IMR-90 (cell line): ENCODE measurements at places on chromosomes 13 and 19. TPM values are rescaled to one million over a fixed set of nuclear protein-coding genes. Genes with fewer than 3 reads are reported as not detected.

DNA sequence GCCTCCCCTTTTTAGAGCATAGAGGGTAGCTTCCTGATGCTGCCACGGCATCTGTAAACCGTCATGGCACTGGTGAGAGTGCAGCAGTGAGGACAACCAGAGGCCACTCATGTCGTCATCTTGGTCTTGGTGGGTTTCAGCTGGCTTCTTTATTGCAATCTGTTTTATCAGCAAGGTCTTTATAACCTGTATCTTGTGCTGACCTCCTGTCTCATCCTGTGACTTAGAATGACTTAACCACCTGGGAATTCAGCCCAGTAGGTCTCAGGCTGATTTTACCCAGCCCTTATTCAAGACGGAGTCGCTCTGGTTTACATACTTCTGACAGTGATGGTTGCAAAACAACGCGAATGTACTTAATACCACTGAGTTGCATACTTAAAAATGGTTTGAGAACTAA, 14.4 kb upstream of the FBN3 start:
- peak; percentile 58 for DNase-seq

DNA sequence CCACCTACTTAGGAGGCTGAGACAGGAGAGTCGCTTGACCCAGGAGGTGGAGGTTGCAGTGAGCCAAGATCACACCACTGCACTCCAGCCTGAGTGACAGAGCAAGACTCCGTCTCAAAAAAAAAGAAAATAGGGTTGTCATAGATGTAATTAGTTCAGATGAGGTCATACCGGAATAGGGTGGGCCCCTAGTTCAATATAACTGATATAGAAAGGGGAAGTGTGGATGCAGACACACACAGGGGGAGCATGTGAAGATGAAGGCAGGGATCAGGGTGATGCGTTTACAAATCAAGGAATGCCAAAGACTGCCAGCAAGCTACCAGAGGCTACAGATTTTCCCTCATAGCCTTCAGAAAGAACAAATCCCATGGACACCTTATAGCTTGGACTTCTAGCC, 24.3 kb upstream of the EEF1AKMT1 start:
- no peak for DNase-seq

- no peak for DNase-seq
Measured at GRCh38 chr13:63167699-63168337, 1752.2 kb upstream of the PCDH20 start.

- peak; percentile 12 for DNase-seq
Measured at GRCh38 chr13:91946498-91947070, 548.2 kb downstream of the GPC5 start.

- DNase-seq: no peak
Measured at GRCh38 chr13:103078158-103078557, 11.9 kb upstream of the SLC10A2 start.

- no peak for DNase-seq
Measured at GRCh38 chr13:61179741-61180140, 235.9 kb downstream of the PCDH20 start.

GRCh38 chr13:75468602-75469001, 13.4 kb downstream of the TBC1D4 start:
- DNase-seq: no peak

- DNase-seq: peak; percentile 75
Measured at GRCh38 chr13:93915269-93915809, 564.1 kb downstream of the DCT start.

DNA sequence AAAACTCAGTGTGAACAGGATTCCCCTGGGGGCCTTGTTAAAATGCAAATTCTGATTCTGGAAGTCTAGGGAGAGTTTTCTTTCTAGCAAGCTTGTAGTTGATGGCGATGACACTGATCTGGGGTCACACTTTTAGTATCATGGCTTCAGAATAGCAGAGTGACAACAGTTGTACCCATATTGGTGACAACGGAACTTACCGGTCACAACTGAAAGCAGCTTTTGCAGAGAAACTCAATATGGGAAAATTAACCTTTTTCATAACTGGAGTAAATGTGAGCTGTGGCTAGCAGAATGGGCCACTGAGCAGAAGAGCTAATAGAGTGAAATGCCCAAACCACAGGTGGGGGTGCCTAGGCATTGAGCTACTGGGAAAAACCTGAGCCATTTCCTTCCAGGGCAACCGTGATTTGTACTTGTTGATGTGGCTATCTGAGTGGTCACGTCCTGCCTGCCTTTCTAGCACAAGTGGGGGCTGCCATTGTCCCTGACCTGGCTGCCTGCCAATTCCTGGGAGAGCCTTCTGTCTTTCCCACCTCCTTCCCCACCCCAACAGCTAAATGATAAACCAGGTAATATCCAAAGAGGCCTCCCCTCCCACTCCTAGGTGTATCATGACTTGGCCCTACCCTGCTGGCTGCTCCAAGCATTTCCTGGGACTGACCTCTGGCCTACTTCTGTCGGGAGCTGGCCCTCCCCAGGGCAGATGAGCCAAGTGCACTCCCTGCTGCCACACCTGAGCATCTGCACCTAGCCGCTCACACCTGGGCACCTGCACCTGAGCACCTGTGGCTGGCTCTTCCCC, 1.7 kb upstream of the SLC10A2 start:
- no peak for DNase-seq

GRCh38 chr19:47786566-47786965, 8.1 kb downstream of the SELENOW start:
- no peak for DNase-seq

DNA sequence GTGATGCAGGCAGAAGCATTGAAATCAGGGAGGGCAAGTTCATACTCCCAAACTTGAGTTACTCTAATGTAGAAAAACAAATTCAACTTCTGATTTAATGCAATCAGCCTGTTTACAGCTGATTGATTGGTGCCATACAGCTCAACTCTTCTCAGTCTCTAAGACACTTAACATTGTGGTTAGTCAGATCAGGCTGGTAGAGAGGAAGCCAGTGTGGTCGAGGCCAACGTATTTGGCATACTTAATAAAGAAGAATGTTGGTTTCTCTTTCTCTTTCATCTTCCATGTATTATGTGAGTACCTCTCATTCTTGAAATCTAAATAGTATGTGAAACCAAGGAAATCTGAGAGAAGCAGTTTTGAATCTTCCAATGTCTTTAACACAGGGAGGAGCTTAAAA, 255.0 kb upstream of the SLITRK1 start:
- no peak for DNase-seq

DNA sequence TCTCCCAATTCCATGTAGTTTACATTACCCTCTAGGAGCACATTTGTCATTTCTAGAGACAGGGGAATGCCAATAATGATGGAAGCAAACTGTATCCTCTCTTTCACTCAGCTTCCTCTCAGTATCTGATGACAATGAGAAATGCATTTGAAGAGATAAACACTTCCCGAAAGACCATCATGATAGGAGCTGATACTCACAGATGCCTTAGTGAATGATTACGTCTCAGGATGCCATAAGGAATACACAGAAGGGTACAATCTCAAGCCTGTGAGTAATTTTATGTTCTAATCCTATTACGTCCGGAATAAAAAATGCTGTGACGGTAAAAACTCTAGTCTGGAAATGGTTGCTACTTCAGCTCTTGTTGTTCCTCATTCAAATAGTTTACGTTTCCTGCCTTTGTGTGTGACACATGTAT, 663.8 kb upstream of the MIR17HG start:
- peak; percentile 56 for DNase-seq

GRCh38 chr13:109592770-109593169, 193.6 kb downstream of the IRS2 start:
- no peak for DNase-seq

DNA sequence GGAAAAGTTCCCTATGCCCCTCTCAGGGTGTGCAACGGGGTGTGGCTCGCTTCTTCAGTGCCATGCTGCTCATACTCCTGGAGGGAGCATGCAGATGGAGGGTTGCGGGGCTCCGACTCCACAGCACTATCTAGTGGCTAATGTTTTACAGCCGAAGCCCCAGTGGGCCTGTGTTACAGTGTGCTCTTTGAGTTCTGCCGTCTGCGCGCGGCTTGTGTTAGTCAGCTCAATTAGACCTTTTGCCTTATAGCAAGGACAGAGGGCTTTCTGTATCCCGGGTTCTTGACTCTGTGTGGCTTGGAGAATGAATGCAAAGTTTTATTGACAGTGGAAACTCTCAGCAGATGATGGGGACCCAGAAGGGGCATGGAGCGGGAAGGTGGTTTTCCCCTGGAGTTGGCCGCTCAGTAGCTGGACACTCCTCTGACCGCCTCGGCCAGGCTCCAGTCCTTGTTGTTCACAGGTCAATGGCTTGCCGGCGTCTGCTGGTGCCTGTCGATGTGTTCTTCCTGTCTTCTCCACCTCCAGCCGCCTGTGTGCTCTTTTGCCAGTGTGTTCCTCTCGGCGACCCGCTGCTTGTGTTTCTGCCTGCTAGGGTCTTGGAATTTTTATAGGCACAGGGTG, 383.4 kb downstream of the LMO7 start:
- DNase-seq: no peak

DNA sequence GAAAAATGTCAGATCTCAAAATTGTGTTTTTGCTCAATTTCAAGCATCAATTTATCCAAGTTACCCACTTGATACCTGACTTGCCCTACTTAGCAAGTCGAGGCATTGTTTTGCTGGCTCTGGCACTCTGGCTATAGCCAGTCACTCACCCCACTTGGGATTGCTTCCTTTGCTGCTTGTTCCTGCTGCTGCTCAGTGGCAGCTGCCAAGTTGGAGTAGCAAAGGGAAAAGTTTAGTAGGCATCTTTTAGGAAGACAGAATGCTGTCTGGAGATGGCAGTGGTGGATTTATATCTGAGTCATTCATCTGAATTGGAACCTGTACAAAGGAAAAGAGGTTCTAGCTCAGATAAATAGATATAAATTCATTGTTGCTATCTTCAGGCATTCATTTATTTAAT, 41.2 kb downstream of the PCCA start:
- no peak for DNase-seq

- DNase-seq: peak; percentile 35
Measured at GRCh38 chr19:58274771-58275201, 4.0 kb upstream of the ZNF8 start.

DNA sequence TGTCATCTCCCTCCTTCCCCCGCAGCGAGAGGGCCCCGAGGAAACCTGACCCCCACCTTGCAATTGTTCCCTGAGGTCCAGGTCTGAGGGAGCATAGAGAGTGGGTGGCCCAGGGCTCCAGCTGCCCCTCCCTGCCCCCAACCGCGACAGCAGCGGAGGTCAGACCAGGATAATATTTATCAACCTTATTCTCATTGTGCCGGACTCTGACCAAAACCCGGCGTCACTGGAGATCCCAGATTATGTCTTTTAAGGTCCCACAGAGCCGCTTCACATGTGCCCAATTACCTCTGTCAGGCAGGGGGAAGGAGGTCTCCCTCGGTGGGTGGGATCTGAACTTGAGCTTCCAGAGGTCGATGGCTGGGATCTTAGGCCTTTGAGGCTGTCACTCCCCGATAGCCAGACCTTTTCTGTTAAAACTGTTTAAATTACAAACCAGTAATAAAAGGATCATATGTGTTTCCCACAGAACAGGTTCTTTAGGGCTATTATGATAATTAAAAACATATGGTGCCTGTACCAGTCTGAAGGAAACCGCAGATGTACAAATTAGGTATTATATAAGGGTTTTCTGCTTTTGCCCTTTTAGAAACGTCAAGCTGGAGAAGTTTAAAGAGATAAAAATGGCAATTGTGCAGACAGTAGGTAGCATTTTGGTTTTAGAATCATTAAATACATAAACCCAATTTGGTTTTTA, 195.5 kb downstream of the ZNF536 start:
- DNase-seq: no peak

DNA sequence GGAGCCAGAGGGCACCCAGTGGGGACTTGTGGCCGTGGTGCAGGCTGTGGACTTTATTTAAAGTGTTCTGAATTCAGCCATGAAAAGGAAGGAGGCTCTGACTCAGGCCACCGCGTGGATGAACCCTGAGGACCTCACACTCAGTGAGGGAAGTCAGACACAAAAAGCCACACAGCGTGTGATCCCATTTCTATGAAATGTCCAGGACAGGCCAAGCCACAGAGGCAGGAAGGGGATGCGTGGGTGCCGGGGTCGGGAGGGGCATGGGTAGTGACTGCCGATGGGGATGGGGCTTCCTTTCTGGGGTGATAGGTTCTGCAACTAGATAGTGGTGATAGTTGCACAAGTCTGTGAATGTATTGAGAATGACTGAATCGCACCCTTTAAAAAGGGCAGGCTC, 8.7 kb upstream of the ZBTB7A start:
- no peak for DNase-seq

- peak; percentile 5 for DNase-seq
Measured at GRCh38 chr13:50236898-50237318, 221.7 kb downstream of the KCNRG start.

DNA sequence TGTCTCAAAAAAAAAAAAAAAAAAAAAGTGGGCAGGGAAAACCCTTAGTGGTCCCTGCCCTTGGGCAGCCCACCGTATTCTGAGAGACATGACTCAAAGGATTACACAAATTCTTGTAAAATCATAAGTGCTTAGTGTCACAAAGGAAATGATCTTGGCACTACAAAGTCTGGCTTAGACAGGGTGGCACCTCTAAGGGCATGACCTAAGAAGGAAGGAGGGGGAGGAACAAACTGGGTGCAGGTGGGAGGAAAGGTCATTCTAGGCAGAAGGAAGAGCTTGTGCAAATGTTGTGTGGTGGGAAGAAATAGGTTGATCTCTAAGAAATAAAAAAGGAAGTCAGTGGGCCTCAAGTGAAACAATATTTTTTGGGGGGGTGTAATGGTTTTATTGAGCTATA, 10.4 kb downstream of the PNPLA6 start:
- DNase-seq: no peak

- peak; percentile 98 for DNase-seq
Measured at GRCh38 chr13:30864433-30865122, 41.5 kb upstream of the MEDAG start.

DNA sequence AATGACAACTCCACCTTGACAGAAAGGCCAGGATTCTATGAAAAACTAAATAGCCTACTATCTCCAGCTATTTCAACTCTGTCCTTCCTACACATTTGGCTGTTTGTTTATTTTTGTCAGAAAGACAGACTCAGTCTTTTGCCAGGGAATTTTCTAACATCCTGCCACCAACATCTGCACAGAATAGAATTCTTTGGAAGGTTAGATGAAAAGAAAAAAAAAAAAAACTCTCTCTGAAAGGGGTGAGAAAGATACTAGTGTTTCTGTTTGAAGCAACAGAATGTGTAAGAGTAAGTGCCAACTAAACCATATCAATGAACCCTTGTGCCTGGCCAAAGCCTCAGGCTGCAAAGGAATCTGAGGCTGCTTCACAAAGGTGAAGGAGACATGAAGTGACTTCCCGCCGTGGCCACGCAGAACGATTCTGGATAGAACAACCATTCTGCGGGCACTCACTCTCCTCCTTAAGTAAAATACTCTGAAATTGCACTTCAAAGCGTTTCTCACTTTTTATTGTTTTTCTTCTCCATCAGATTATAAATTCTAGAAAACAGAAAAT, 498.2 kb downstream of the IRS2 start:
- peak; percentile 25 for DNase-seq

NUDT15 gene
- 13.1 and 26.7 TPM in 2 replicates for total RNA-seq

CKM gene
- total RNA-seq: not detected in 2 replicates

FLT1 gene
- total RNA-seq: 10.0 and 10.4 TPM in 2 replicates

LACC1 gene
- total RNA-seq: 4.4 and 4.7 TPM in 2 replicates

TEX101 gene
- not detected in 2 replicates for total RNA-seq

CEACAM3 gene
- not detected in 2 replicates for total RNA-seq
